Omental fat pad (tissue), 4 donors: ENCODE measurements at places on chromosomes 12 and 14. TPM values are rescaled to one million over a fixed set of nuclear protein-coding genes. Genes with fewer than 3 reads are reported as not detected.

The FSCB gene
- 0.19 TPM for total RNA-seq

The BCL11B gene
- 0.56 TPM for total RNA-seq

The PZP gene
- 0.12 TPM for total RNA-seq

DNA sequence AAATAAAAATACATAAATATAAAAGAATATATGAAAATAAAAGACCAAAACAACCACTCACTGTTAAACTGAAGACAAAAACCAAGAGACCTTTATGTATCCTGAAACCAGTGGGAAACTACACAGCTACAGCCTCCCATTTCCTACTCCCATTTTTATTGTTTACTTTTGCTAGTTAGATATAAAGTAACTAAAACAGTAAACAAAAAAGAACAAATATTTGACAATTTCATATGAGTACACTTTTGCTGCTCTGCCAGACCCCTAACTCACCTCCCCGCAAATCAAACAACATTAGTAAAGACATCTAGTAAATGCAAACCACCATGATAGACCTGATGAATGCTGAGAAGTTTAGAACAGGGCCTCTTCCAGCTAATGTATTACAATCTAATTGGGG lies 97.1 kb downstream of the BCL2L14 start:
- DNase-seq: no peak

DNA sequence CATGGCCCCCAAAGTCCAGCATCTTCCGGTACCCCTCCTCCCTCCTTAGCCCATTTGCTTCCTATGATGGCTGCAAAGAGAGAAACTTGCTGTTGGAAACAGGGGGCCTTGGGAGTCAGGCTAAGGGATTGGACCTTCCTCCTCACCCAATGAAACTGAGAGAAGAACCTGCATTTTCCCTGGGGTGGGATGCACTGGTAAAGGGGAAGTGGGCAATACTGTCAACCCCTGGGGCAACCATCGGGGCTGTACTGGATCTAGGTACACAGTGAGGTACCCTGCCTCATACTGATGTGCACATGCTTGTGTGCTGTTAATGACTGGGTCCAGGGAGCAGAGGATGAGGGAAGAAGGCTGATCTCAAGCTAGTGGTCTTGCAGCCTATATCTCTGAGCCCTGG lies 11.0 kb upstream of the JPH4 start:
- no peak for DNase-seq

DNA sequence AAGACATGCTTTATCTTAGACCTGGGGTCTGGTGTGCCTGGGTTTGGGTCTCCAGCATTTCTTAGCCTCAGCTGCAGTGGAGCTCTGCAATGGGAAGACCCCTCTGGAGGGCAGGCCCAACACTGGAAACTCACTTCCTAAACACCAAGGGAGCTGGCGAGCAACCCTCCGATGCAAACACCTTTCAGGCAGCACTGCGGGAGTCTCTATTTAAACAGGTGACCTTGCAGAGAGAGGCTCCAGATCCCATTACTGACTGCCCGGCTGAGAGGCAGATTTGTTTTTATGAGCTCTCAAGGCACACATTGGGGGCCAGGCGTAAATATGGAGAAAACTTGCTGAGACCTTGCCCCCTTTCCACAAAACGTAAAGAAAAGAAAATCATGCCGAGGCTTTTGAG lies 195.5 kb downstream of the PAX9 start:
- no peak for DNase-seq

DNA sequence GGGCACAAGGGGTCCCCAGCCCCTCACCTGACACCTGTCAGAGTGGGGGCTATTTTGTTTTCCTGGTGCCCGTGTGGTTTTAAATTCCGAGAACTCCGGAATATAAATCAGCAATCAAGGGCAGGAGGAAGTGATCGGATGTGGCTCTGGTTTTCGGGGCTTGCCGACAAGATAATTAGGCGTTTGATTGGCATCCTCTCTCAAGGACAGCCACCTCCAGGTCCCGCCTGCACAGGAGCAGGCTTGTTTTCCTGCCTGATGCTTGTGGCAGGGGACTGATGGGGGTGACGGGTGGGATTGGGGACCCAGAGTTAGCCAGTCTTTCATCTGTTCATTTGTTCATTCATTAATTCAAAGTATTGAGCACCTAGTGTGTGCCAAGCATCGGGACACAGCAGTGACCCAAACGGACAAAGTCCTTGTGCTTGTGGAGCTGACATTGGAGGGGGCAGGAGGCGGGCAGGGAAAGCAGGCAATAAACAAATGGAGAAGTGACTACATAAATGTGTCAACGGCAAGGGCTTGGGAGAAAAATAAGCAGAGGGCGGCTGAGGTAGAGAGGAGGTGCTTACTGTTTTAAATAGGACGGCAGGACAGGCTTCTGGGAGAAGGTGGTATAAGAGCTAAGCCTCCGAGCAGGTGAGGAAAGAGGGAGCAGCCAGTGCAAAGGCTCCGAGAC lies 166.5 kb downstream of the PHETA1 start:
- no peak for DNase-seq

DNA sequence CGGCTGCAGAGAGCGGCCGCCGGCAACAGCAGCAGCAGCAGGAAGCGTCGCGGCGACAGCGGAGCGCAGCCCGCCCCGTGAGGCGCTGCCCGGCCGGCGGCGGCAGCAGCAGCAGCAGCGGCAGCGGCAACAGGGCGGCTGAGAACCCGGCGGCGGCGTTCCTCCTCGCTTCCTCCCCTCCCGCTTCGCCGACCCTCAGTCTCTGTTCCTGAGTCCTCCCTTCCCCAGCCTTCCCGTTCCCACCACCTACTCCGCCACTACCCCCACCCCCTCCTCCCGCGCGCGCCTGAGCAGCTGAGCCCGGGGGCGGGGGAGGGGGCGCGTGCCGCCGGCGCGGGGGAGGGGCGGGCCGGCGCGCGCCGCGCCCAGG lies 310 bp downstream of the BICDL1 start:
- no peak for DNase-seq

- no peak for DNase-seq
Measured at GRCh38 chr12:119012179-119012578, 30.8 kb downstream of the SRRM4 start.

DNA sequence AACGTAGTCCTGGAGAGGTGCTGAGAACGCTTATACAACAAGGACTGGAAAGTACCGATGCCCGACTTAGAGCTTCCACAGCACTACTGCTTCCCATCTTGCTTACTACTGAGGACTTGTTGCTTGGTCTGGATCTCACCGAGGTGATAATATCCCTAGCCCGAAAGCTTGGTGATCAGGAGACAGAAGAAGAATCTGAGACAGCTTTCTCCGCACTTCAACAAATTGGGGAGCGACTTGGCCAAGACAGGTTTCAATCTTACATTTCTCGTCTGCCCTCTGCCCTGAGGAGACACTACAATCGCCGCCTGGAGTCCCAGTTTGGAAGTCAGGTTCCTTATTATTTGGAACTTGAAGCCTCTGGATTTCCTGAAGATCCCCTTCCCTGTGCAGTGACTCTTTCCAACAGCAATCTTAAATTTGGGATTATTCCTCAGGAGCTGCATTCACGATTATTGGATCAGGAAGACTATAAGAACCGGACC lies 1.1 kb downstream of the TOGARAM1 start:
- DNase-seq: no peak

- no peak for DNase-seq
Measured at GRCh38 chr12:25459541-25459951, 93.5 kb downstream of the LMNTD1 start.

The CD27 gene
- total RNA-seq: 0.50 TPM

GRCh38 chr12:94594443-94594825 lies 55.9 kb downstream of the TMCC3 start:
- no peak for DNase-seq

The VRTN gene
- not detected for total RNA-seq

GRCh38 chr12:51028126-51028812 lies 2.1 kb upstream of the SLC11A2 start:
- no peak for DNase-seq

GRCh38 chr12:59850268-59850667 lies 254.4 kb downstream of the SLC16A7 start:
- DNase-seq: no peak

DNA sequence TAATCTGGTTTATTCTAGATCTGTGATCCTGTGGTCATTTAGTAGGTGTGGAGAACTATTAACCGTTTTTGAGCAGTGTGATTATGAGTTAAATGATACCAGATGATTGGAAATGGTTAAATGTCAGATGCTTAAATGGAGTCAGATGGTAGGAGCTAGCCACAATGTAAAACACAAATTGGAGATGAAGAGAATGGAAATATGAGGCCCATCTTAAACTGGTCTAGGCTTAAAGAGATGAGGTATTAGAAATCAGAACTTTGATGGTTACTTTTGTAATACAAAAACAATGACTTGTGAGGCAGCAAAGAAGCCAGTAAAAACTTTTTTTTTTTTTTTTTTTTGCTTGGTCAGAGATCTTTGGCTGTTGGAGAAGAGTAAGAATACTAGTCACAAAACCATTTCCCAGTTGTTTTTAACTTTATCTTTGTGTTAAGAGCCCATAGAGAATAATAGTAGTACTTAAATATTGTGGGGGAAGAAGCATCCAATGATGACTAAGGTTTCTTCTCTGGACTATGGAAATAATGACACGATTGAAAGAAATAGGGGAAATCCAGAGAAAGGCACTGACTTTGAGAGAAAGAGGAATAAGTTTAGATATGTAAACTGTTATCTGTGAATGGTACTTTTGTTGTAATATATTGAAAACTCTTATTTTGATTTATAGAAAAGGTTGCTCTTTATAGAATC lies 95.9 kb downstream of the WNK1 start:
- no peak for DNase-seq

GRCh38 chr12:2856051-2856450 lies 788 bp downstream of the TEX52 start:
- no peak for DNase-seq

The PTCSC3 gene
- total RNA-seq: not detected

GRCh38 chr14:63611078-63611477 lies 30.6 kb downstream of the WDR89 start:
- no peak for DNase-seq

The EFS gene
- 3.0 TPM for total RNA-seq

GRCh38 chr12:131833288-131833895 lies 5.2 kb downstream of the MMP17 start:
- DNase-seq: no peak

- DNase-seq: no peak
Measured at GRCh38 chr12:69161829-69162228, 77.5 kb upstream of the CPSF6 start.

DNA sequence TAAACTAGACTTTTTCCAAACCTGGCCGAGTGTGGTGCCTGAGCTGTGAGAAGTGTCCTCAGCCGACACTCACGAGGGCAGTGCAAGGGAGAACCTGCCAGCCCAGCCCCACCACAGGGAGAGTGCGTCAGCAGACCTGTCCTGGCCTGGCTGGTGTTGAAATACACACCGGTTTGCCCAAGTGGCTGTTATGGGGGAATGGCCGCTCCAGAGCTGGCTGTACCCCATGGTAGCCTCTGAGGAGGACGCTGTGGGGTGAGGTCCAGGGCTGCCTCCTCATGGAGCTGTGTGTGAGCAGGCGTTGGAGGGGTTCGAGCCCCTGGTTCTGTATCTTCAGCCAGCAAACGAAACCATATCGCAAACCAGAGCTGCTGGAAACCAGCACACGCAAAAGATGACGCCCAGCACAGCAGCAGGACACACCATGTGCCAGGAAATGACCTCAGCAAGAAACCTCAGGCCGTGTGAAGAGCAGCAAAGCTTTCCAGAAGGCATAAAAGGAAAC lies 9.4 kb downstream of the ANKRD9 start:
- DNase-seq: no peak

- DNase-seq: no peak
Measured at GRCh38 chr12:44537354-44537753, 338.8 kb downstream of the NELL2 start.

GRCh38 chr14:52553671-52554575 lies 1.3 kb downstream of the GPR137C start:
- peak; percentile 71 for DNase-seq

GRCh38 chr12:113050795-113051194 lies 5.7 kb upstream of the DTX1 start:
- no peak for DNase-seq

DNA sequence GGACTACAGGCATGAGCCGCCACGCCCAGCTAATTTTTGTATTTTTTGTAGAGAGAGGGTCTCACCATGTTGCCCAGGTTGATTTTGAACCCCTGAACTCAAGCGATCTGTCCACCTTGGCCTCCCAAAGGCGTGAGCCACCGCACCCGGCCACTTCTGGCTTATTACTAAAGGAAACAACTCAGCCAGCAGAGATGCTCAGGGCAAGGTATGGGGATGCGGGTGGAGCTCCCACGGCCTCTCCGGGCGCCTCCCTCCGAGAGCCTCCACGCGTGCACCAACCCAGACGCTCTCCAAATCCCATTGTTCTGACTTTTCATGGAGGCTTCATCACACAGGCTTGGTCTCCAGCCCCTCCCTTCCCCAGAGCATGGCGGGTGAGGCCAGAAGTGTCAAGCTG lies 6.1 kb upstream of the GPR132 start:
- no peak for DNase-seq

The TAS2R7 gene
- total RNA-seq: not detected

- no peak for DNase-seq
Measured at GRCh38 chr14:95204705-95205104, 47.4 kb upstream of the DICER1 start.

- no peak for DNase-seq
Measured at GRCh38 chr12:12210983-12211382, 55.9 kb downstream of the LRP6 start.

- DNase-seq: no peak
Measured at GRCh38 chr14:65170768-65171507, 68.6 kb upstream of the MAX start.

DNA sequence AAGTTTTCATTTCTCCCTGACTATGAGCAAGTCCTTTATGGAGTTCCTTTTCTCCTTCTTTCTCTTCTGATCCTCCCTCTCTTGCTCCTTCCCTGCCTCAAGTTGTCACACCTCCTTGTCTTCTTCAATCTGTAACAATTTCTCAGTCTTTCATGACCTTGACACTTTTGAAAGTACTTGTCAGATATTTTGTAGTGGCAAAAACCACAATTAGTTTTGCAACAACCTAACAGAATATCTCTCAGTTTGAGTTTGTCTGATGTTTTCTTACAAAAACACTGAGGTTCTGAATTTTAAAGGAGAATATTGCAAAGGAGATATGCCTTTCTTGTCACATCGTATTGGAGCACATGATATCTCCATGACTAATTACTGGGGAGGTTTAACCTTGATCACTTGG lies 4.1 kb upstream of the CRADD start:
- no peak for DNase-seq

The NCKAP5L gene
- total RNA-seq: 20.3 TPM

- no peak for DNase-seq
Measured at GRCh38 chr12:125983784-125984500, 918.7 kb downstream of the AACS start.

- DNase-seq: no peak
Measured at GRCh38 chr12:85803231-85803630, 33.0 kb downstream of the RASSF9 start.

The BTBD6 gene
- 63.9 TPM for total RNA-seq

DNA sequence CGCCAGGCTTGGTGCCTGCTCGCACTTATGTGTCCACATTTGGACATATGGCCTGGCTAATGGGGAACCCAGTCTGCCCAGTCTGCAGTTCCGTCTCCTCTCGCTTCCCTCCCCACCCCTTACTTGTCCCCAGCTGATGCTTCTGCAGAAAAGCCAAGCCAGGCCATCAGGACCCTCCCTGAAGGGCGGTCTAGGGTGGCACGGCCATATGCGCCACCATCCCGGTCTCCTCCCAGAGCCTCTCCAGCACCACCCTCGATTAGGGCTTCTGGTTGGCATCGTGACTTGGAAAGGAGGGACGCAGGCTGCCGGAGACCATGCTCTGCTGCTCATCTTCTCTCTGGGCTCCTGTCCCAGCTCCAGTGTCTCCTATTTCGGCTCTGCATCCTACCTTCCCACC lies 54.6 kb downstream of the CALM1 start:
- DNase-seq: no peak

- no peak for DNase-seq
Measured at GRCh38 chr12:57012600-57013465, 3.5 kb downstream of the TAC3 start.
